Thymus (tissue), 14 donors: ENCODE measurements at places on chromosomes 1 and 21.

DNA sequence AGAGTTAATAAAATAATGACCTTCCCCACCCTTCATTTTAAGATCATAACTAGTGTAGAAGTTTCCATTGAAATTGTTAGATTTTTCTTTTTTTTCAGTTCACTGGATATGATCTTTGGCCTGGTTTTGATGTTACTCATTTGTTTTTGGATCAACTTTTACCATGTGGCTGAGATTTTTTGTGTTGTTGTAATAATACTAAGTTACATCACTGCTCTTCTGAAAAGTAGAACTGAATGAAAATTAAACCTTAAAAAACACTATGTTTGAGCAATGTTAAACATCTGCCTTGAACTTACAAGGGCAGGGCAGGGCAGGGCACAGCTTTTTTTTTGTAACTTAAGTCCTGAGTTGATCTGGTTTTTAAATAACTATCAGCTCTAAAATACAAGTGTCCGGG is 204.8 kb upstream of the ADAMTS5 start:
- H3K27ac ChIP-seq: no peak overlapping the region
- DNase-seq: no peak
- H3K36me3 ChIP-seq: no peaks in the 10 kb centered on the region
- H3K27me3 ChIP-seq: no peaks in the 10 kb centered on the region
- no peaks in the 10 kb centered on the region for H3K4me1 ChIP-seq

GRCh38 chr1:25617625-25618432 is 1.2 kb downstream of the MAN1C1 start:
- peak overlapping the region; percentile 44 for H3K4me3 ChIP-seq
- no peaks in the 10 kb centered on the region for H3K36me3 ChIP-seq
- DNase-seq: no peak
- H3K4me1 ChIP-seq: peaks cover 14% of the 10 kb centered on the region
- no peak overlapping the region for H3K27ac ChIP-seq

- no peaks in the 10 kb centered on the region for H3K27me3 ChIP-seq
- H3K36me3 ChIP-seq: no peaks in the 10 kb centered on the region
- H3K4me1 ChIP-seq: peaks cover 22% of the 10 kb centered on the region
- peak; percentile 37 for DNase-seq
- H3K27ac ChIP-seq: no peak overlapping the region
- H3K4me3 ChIP-seq: no peak overlapping the region
Observed at GRCh38 chr1:115706587-115707425, 61.7 kb downstream of the CASQ2 start.

DNA sequence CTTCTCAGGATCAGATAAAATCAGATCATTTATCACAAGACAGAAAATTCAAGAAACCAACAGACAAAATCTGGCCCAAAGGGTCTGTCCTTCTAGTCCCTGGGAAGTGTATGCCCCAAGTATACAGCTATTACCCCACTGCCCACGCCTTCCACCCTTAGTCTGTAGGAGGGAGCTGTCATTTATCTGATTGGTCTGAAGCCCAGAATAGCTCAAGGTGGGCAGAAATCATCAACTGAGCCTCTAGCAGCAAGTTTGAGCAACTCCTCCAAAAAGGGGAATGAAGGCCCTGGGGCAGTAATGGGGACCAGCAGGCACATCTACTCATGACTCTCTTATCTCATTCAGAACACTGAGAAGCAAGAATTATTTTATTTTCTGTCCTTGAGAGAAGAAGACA is 126.9 kb downstream of the MATN1 start:
- no peaks in the 10 kb centered on the region for H3K36me3 ChIP-seq
- H3K27ac ChIP-seq: no peak overlapping the region
- DNase-seq: no peak
- no peaks in the 10 kb centered on the region for H3K4me1 ChIP-seq
- H3K27me3 ChIP-seq: no peaks in the 10 kb centered on the region

DNA sequence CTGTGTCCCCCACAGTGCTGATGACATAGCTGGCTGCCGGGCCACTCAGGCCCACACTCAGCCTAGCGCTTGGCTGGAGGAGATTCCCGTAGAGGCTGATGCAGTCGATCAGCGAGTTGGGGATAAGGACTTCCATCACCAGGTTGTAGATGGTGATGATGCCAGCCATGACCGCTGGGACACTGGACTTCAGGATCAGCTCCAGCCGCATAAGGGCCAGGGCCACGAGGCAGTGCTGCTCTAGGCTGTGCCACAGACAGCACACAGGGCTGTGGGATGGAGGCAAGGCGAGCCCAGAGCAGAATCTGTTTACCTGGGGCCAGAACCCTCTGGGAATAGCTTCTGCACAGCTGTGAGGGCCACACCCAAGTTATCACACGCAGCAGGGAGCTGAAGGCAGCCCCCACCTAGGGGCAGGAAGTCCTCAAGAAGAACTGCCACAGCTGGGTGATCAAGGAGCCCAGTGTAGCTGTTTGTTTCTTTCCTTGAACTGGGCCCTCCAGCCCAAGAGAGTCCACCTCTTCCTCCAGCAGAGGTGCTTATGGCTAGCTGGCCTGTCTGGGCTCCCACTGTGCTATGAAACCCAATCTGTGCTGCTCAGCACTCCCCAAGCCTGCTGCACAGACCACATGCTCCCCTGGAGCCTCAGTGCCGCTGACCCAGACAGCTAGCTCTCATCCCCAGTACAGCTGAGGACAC is 6.2 kb downstream of the SLC2A1 start:
- H3K36me3 ChIP-seq: peaks cover 34% of the 10 kb centered on the region
- no peak for DNase-seq
- peak overlapping the region; percentile 77 for H3K27ac ChIP-seq
- no peaks in the 10 kb centered on the region for H3K27me3 ChIP-seq
- H3K4me1 ChIP-seq: peaks cover 43% of the 10 kb centered on the region

GRCh38 chr1:47161298-47162040 is 24.2 kb downstream of the CYP4A22 start:
- no peak overlapping the region for H3K4me3 ChIP-seq
- H3K27me3 ChIP-seq: no peaks in the 10 kb centered on the region
- no peak overlapping the region for H3K27ac ChIP-seq

GRCh38 chr1:223776826-223777454 is 64.6 kb downstream of the CAPN2 start:
- peaks cover 28% of the 10 kb centered on the region for H3K36me3 ChIP-seq
- no peaks in the 10 kb centered on the region for H3K27me3 ChIP-seq
- H3K4me3 ChIP-seq: no peak overlapping the region
- no peak for DNase-seq
- H3K4me1 ChIP-seq: no peaks in the 10 kb centered on the region

DNA sequence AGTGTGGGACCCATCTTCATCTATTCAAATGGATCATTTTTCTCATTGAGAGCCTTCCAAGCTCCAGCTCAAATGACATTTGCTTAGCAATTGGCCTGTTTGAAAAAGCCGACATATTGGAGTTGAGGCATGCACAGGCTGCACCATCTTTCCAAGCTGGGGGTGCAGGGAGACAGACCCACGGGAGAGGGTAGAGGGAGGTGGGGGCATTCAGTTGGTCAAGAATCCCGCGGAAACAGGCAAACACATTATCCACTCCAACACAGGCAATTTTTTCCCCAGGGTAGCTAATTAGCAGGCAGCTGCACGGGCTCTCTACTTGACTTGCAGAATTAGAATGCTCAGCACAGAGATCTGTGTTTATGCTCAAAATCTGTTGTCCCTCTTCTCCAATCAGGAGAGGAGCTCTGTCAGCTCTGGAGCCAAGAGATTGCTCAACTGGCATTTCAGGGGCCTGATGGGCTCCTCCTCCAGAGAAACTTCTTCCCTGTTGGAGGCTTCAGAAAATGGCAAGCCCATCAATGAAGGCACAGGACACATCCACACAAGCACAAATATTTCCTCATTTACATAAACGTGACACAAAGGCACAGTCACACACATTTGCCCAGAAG is 267.8 kb downstream of the FOXD2 start:
- DNase-seq: no peak
- H3K36me3 ChIP-seq: no peaks in the 10 kb centered on the region
- H3K27ac ChIP-seq: no peak overlapping the region
- H3K27me3 ChIP-seq: peaks cover 60% of the 10 kb centered on the region
- H3K4me1 ChIP-seq: no peaks in the 10 kb centered on the region

GRCh38 chr21:33843216-33843615 is 72.4 kb downstream of the ATP5PO start:
- no peak for DNase-seq
- H3K27me3 ChIP-seq: no peaks in the 10 kb centered on the region
- H3K4me1 ChIP-seq: no peaks in the 10 kb centered on the region
- H3K4me3 ChIP-seq: no peak overlapping the region
- H3K36me3 ChIP-seq: no peaks in the 10 kb centered on the region

- no peaks in the 10 kb centered on the region for H3K4me1 ChIP-seq
- DNase-seq: no peak
- H3K36me3 ChIP-seq: no peaks in the 10 kb centered on the region
- no peak overlapping the region for H3K4me3 ChIP-seq
Observed at GRCh38 chr1:38451541-38451993, 405.0 kb upstream of the POU3F1 start.

DNA sequence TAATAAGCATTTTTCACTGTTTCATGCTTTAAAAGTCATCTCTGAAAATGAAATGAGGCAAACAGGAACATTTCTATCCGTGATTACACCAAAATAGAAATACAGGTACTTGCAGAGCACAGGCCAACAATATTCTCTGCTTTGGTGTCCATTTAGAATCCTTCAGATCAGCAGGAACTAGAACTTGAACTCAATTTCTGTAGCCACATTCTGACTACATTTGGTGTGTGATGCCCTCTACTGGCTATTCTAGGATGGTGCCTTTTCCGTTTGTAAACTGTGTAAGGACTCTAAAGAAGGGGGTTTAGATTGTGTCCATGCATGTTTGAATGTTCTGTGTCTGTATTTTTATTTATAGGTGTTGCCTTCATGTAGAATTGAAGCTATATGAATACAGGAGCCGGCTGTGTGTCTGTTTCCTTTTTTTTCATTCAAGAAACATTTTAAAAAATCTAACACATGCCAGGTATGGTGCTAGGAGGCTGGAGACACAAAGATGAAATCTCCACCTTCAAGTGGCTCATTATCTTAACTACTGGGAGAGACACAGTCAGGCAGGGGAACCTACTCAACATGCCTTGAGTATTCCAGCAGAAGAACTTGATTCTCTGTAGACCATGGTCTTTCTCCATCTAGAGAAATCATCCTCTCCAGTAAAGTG is 7.6 kb upstream of the ZNF326 start:
- H3K36me3 ChIP-seq: no peaks in the 10 kb centered on the region
- peaks cover 2% of the 10 kb centered on the region for H3K4me1 ChIP-seq
- DNase-seq: peak; percentile 73
- no peak overlapping the region for H3K27ac ChIP-seq

- no peaks in the 10 kb centered on the region for H3K36me3 ChIP-seq
- peak overlapping the region; percentile 40 for H3K4me3 ChIP-seq
- H3K27me3 ChIP-seq: no peaks in the 10 kb centered on the region
- peak overlapping the region; percentile 96 for H3K27ac ChIP-seq
- H3K4me1 ChIP-seq: peaks cover 7% of the 10 kb centered on the region
- peak; percentile 95 for DNase-seq
Observed at GRCh38 chr1:16904560-16905109, 8.9 kb downstream of the RNU1-2 start.

GRCh38 chr1:202122639-202123335 is at the start of gene GPR37L1:
TSS of gene GPR37L1 (plus strand) at chr1:202122917. CDS start at chr1:202122964, 47 bp downstream.
- no peak within 1 kb of the TSS for H3K27ac ChIP-seq
- H3K27me3 ChIP-seq: no peaks in the 10 kb centered on the region
- no peak for DNase-seq

GRCh38 chr1:232036181-232036933 is 409.8 kb downstream of the DISC1 start:
- H3K36me3 ChIP-seq: no peaks in the 10 kb centered on the region
- DNase-seq: no peak
- H3K4me1 ChIP-seq: no peaks in the 10 kb centered on the region
- H3K27ac ChIP-seq: no peak overlapping the region
- H3K4me3 ChIP-seq: no peak overlapping the region

- H3K4me1 ChIP-seq: peaks cover 5% of the 10 kb centered on the region
- H3K27me3 ChIP-seq: no peaks in the 10 kb centered on the region
- H3K36me3 ChIP-seq: no peaks in the 10 kb centered on the region
Observed at GRCh38 chr21:35481005-35481404, 431.9 kb upstream of the RUNX1 start.

DNA sequence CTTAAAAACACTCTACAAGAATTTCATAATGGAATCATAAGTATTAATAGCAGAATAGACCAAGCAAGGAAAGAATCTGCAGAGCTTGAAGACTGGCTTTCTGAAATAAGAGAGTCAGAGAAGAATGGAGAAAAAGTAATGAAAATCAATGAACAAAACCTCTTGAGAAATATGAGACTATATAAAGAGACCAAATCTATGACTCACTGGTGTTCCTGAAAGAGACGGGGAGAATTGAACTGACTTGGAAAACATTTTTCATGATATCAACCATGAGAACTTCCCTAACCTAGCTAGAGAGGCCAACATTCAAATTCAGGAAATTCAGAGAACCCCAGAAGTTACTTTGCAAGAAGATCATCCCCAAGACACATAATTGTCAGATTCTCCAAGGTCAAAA is 85.6 kb downstream of the GDAP2 start:
- no peaks in the 10 kb centered on the region for H3K4me1 ChIP-seq
- H3K4me3 ChIP-seq: no peak overlapping the region
- H3K27ac ChIP-seq: no peak overlapping the region
- no peaks in the 10 kb centered on the region for H3K27me3 ChIP-seq
- H3K36me3 ChIP-seq: no peaks in the 10 kb centered on the region

- no peaks in the 10 kb centered on the region for H3K27me3 ChIP-seq
- H3K27ac ChIP-seq: no peak overlapping the region
- H3K4me3 ChIP-seq: no peak overlapping the region
- peaks cover 6% of the 10 kb centered on the region for H3K4me1 ChIP-seq
- peaks cover 7% of the 10 kb centered on the region for H3K36me3 ChIP-seq
Observed at GRCh38 chr1:225389843-225390242, 38.0 kb downstream of the LBR start.

DNA sequence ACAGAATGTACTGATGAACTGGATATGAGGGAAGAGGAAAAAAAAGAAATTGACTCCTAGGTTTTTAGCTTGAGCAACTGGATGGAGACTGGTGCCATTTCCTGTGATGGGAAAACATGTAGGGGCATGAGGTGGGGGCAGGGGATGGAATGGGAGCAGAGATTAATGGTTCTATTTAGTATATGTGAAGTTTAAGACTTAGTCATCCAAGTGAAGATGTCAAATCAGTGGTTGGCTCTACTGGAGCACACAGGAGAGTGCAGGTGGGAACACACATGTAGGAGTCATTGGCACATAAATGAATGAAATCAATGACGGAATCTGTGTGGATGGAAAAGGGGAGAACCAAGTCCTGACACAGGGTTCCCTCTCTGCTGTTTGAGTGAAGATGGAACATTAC is 224.4 kb upstream of the COA6 start:
- H3K36me3 ChIP-seq: no peaks in the 10 kb centered on the region
- H3K4me1 ChIP-seq: no peaks in the 10 kb centered on the region
- DNase-seq: no peak
- no peaks in the 10 kb centered on the region for H3K27me3 ChIP-seq
- H3K4me3 ChIP-seq: no peak overlapping the region

DNA sequence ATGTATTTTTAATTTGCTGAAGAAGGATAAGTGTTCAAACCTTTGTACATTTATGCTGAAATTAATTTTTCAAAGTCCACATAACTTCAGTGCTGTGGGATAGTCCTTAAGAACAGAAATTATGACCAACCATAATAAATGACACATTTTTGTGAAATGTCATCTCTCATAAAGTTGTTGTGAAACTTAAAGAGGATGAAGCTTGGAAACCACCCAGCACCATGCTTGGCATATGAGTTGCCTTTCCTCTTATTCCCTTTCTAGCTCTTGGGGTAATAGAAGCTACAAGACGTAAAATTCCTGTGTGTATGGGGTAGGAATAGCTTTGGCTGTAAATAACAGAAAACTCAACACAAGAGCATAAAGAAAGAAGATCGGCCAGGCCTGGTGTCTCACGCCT is 18.9 kb upstream of the USP24 start:
- H3K27me3 ChIP-seq: no peaks in the 10 kb centered on the region
- H3K4me1 ChIP-seq: no peaks in the 10 kb centered on the region
- DNase-seq: no peak
